ENCODE measurements at places on chromosomes 2 and 18.

DNA sequence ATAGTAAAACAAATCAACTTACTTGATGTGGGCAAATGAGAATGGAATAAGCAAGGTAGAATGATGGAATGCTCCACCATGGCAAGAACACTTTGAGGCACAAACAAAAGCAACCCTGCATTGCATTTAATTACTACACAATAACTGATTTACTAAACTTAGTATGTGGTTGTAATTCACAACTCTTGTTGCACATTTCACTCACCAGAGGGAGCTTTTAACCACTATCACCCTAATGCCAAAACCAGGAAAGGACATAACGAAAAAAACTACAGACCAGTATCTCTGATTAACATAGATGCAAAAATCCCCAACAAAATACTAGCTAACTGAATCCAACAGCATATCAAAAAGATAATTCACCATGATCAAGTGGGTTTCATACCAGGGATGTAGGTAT, 659.8 kb downstream of the CPS1 start:
- no peak for DNase-seq

DNA sequence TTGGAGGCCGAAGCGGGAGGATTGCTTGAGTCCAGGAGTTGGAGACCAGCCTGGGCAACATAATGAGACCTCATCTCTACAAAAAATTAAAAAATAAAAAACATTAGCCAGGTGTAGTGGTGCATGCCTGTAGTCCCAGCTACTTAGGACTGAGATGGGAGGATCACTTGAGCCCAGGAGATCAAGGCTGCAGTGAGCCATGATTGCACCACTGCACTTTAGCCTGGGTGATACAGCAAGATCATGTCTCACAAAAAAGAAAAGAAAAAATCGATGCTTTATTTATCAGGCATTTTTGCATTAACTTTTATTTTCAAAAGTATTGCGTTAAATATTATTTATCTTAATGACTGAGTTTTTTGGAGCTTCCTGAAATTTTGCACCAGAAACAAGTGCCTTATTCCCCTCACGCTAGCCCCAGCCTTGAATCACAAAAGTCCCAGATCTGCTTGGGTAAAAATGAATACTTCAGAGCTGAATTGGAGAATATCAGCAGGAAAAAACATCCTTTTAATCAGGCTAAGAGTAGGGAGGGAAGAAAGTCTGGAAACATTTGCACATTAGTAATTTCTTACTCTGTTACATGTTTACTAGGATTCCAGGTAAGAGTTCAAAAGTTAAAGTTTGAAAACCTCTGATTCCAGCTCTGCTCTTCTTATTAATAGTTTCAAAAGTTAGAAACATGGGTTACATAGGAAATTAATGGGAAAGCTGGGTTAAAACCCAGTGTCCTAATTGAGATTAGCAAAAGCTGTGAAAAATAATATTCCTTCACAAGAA, 296.8 kb upstream of the FBXO11 start:
- DNase-seq: no peak

DNA sequence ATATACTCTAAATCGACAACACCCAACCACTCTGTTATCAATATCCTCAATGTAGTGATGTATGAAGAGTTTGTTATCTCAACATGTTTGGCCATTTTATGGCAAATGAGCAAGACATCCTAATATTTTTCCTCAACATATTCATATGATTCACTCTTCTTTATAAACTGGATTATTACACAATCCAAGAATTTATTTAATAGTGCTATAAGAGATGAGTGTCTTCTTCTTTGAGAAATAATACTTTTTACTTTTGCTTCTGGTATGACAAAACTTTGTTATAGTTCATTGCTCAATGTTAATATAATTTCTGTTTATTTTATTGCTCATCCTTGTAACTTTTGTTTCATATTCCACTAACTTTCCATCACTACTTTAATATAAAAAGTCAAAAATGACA, 44.3 kb downstream of the SCN9A start:
- no peak for DNase-seq

- DNase-seq: no peak
Measured at GRCh38 chr2:143937723-143938350, 582.1 kb downstream of the ZEB2 start.

- no peak for DNase-seq
Measured at GRCh38 chr2:71926876-71927756, 220.5 kb downstream of the CYP26B1 start.

DNA sequence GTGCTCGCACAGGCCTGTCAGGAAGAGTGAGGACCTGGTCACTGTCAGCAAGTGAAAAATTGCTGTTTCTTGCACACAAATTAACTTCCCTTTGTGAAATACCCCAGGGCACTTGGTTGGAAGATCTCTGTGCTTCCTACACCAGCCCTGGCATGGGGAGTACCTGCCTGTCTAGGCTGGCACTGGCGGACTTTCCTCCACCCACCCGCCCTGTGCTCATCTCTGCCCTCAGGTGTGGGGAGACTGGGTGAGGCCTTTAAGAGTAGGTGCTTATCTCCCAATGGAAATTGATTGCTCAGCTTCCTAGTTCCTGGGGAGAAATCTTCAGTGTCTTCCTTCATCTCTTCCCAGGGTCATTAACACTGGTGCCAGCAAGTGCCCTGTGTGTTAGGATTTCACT, 42.1 kb downstream of the IMPA2 start:
- DNase-seq: no peak

DNA sequence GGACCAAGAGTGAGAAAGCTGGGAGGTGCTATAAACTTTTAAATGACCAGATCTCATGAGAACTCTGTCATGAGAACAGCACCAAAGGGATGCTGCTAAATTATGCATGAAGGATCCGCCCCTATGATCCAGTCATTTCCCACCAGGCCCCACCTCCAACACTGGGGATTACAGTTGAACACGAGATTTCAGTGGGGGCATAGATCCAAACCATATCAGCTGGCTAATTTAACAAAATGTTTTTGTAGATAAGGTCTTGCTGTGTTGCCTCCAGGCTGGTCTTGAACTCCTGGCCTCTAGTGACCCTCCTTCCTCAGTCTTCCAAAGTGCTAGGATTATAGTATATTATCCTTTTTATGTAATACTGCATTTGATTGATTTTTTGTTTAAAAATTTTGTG, 56.0 kb downstream of the NBEAL1 start:
- no peak for DNase-seq

GRCh38 chr2:239544918-239545465, 144.2 kb upstream of the HDAC4 start:
- no peak for DNase-seq

GRCh38 chr2:43349904-43350303, 123.5 kb upstream of the ZFP36L2 start:
- DNase-seq: no peak

- DNase-seq: no peak
Measured at GRCh38 chr18:31303771-31304170, 14.2 kb upstream of the DSG1 start.

DNA sequence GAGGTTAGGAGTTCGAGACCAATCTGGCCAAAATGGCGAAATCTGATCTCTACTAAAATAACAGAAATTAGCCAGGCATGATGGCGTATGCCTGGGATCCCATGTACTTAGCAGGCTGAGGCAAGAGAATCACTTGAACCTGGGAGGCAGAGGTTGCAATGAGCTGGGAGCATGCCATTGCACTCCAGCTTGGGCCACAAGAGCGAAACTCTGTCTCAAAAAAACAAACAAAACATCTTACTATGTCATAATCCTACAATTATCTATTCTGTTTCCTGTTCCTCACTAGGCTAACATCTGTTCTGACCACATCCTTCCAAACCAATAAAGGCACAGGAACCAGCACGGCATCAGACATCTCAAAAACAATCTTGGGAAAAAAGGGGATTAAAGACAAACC, 361.8 kb upstream of the UBE2E3 start:
- DNase-seq: no peak

DNA sequence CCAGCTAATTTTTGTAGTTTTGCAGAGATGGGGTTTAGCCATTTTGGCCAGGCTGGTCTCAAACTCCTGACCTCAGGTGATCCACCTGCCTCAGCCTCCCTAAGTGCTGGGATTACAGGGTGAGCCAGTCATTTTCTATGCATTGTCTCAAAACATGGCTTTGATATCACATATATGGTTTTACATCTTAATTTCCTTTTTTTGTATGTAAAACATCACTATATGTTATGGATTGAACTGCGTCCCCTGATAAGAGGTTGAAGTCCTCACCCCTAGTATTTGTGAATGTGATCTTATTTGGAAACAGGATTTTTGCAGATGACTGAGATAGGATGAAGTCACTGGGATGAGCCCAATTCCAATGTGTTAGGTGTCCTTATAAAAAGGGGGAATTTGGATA, 89.8 kb upstream of the MYCN start:
- no peak for DNase-seq

DNA sequence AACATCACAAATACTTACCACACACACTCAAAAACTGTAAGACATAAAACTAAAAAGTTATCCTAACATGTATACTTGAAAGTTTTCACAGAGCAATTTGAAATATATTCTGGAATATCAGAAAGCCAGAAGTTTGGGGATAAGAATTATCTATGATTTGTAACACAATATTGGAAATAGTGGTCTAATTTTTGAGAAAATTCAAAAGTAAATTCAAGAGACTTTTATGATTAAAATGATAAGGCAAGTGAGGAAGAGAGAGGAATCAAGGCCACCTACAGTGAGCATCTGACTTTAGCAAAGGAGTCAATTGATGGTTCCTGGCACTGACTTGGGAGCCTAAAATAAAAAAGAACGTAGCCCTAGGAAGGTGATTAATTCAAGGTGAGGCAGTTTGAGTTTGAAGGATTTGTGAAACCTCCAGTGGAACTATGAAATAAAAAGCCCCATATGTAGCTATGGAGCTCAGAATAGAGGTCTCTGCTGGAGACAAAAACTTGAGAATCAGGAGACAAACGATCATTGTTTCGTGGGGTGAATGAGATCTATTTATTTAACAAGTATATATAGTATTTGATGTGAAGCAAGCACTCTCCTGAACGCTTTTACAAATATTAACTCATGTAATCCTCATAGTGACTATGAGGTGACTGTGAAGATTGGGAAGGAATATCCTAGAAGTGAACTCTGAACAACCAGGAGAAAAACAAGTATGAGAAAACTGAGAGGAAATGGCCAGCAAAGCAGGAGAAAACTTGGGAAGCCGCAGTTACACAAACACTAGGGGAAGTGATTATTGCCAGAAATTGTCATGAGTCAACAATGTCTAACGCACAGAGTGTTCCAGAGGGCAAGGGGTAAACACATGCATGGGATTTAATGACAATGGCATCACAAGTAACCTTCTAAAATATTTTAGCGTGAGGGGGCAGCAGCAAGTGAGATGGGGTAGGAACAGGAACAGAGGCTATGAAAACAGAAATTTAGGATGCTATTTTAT, 12.8 kb downstream of the TFPI start:
- no peak for DNase-seq

DNA sequence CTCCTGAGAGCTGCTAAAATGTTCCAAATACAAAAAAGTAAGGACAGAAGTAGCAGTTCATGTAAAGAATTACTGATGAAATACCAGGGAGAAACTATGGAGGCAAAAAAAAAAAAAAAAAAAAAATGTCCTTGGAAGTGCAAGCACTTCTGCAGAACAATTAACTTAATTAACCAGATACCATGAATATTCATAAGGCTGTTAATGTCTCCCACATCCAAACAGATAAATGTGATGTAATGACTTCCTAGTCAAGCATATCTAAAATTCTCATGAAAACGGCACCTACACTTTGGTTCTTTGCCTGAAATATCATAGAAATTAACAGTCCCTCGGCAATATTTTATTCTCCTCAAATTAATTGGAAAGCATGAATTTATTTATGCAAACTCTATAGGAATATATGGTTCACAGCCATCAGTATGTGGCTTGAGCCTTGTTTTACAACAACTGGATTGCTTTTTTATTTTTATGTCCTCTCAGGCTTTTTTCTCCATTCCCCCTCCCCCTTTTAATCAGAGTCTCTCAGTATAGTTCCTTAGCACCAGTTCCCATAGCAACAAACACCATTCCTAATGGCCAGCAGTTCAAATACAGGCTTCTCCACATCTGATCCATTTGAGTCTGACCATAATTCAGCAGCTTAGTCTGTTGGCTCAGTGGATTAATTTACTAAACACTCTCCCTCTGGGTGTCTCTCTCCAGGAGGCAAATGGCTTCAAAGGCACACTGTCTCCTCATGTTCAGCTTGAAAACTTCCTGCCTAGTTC, 97.1 kb downstream of the ITGA4 start:
- DNase-seq: no peak

DNA sequence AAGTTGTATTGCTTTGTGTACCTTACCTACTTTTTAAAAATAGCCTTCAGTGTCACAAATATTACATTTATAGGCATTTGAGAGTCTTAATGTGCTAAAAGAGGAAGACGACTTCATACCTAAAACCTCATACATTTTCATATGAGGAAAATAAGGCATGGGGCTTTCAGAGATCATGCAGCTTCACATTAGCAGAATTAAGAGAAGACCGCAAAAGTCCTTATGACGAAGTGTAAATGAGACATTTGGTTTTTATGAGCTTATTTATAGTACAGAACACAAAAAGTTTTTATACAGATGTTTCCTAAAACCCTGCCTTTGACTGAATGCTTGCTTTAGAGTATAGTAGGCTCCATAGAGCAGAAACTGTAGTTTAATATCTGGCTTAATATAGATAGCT, 10.1 kb upstream of the CCDC138 start:
- DNase-seq: no peak

DNA sequence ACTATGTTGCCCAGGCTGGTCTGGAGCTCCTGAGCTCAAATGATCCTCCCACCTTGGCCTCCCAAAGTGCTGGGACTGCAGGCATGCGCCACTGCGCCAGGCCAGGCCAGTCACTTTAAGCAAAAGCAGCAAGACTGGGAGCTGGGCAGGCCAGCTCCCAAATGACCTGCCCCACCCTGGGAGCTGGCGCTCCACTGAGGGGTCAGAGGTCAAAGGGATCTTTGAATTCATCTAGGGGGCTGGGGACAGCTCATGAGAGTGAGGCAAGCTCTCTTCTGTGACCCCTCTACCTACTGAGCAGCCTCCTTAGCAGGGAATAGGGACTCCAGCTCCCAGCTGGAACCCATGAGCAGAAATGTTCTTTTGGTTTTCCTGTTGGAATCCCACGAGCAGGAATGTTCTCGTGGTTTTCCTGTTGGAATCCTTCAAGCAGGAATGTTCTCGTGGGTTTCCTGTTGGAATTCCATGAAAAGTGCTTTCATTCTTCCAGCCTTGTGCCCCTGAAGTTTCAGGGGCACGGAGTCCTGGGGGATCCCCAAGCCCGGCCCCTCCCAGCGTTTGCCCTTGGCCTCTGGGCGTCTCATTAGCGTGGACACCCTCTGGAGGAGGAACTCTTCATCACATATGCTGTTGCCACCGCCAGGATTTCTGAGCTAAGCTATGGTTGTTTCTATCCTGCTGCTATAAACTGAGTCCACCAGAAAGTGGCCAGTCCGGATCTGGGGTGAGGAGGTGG, 162.0 kb upstream of the HAAO start:
- DNase-seq: no peak

- DNase-seq: no peak
Measured at GRCh38 chr2:208235860-208236259, 19.0 kb downstream of the IDH1 start.
